Bone marrow (tissue), 2 donors: ENCODE measurements at places on chromosomes 7 and 10.

GRCh38 chr10:95254629-95255028, 36.2 kb downstream of the PDLIM1 start:
- DNase-seq = no peak

DNA sequence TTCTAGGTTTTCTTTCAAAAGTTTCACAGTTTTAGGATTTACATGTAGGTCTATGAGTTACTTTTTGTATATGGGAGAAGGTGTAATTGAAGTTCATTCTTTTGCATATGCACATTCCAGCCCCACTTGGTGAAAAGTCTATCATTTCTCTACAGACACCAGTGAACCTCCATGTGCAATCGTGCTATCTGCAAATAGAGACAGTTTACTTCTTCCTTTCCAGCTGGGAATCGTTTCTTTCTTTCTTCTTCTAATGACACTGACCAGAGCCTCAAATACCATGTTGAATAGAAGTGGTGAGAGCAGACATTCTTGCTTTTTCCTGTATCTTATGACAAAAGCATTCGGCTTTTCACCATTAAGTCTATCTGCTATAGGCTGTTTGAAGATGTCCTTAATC, 122.7 kb downstream of the ARHGAP22 start:
- no peak for DNase-seq

DNA sequence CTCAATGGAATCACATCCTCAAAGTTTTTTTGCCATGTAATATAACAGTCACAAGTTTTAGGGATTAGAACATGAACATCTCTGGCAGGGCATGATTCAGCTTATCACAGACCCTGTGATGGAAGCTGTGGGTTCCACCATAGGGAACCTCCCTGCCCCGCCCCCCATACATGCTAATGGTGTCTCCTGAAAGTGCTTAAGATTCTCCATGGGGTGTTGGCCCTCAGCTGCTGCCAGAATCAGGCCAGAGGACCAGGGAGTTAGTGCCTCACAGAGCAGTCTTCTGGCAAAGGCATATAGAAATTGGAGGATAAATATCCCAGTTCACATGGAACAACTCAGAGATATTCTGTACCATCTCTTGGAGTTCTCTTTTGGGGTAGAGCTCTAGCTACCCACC, 119.4 kb downstream of the RAB11FIP2 start:
- no peak for DNase-seq

DNA sequence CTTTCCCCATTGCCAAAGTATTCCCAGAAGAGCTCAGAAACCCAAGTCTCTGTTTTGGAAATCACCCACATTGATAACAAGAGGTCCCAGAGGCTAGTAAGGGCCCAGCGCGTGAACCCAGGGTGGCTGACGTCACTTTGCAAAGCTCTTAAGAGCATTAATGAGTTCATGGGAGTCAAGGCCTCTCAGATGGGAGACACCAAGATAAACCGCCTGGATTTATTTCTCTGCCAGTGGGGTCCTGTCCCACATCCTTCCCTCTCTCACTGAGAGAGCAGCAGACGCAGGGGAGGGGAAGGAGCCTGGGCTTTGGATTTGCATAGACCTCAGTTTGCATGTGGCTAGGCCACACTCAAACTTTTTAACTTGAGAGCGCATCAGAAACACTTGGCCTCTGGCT, 184.8 kb upstream of the PDE1C start:
- DNase-seq = no peak

DNA sequence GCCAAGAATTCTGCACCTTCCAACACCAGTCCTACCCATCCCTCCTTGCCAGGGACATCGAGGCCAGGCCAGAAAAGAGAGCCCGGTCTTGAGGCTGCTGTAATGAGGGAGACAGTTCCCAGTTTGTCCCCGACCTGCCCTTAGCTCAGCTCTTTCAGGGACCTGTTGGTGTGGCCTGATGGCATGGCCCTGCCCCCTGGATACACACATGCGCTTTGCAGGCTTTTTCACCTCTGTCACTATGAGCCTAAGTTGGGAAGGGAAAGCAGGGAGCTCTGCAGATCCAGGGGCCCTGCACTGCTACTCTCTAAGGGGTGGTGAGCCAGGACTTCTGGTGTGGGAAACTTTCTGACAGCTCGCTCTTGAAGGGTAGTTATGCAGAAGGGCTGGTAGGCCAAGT, 2.1 kb downstream of the SCD start:
- DNase-seq = no peak
